ENCODE measurements at places on chromosomes 11 and 22.

GRCh38 chr22:47032091-47032943 lies 269.9 kb downstream of the TBC1D22A start:
- DNase-seq, result no peak

DNA sequence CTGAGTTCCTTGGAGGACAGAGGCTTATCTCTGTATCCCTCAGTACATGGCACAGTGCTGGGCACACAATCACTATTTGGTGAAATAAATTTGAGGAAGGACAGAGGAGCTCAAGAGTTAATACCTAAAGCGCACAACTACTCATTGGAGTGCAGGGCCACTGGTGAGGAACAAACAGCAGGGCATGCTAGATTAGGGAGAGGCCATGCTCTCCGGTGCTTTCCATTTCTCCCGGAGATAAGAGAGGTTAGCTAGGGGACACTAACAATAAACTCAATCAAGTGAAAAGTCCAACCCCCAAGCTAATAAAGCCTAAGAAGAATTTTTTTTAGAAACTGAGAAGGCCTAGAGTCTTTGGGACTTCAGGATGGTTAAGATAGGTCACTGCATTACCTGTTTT lies 29.1 kb downstream of the NFRKB start:
- DNase-seq, result no peak

GRCh38 chr11:40129266-40129665 lies 1330.2 kb downstream of the LRRC4C start:
- DNase-seq, result no peak

DNA sequence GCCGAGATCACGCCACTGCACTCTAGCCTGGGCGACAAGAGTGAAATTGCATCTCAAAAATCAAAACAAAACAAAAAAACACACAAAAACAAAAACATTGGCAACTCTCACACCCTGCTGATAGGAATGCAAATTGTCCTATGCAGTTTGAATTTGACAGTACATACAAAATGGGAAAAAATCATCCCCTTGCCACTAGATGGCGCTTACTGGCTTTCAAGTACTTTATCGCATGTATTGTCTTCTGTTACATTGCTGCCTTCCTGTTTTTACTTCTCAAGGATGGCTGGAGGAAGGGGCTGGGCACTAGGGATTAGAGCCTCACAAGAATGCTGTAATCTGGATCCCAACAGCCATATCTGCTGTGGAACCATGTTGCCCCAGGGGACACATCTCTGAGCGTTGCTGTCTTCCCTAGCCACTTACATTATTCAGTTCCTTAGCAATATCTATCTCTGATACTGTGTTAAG lies 59.4 kb upstream of the A4GALT start:
- peak; percentile 59 for DNase-seq

- DNase-seq, result no peak
Measured at GRCh38 chr11:8063324-8063723, 17.7 kb upstream of the TUB start.

DNA sequence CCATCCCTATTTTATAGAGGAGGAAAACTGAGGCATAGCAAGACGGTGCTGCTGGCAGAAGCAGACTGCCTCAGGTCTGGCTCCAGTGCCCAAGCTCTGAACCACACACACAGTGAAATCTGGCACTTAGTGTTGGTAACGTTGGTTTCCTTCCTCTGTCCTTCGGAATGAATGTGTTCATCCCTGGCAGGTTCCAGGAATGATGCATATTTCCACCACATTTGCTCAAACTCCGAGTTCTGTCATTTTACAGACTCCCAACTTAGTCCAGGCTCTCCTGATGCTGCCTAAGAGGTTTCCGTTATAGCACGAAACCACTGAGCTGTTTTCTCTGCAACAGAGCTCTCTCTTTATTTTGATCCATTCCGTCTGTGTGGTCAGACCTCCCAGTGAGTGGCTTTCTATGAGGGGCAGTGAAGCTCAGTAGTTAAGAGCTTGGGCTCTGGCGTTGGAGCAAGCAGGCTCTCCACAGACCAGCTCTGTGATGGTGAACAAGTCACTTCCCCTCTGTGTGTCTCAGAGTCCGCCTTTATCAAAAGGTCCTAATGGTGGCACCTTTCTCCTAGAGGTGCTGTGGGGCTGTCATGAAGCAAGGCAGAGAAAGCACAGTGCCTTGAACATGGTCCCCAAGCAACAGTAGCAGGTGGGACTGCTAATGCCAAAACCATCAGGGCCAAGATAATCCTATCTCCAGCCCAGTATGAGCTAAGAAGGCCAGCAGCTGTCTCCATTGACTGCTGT lies 200.3 kb downstream of the MYO18B start:
- DNase-seq, result no peak

- no peak for DNase-seq
Measured at GRCh38 chr11:121497176-121497998, 44.6 kb upstream of the SORL1-AS1 start.

DNA sequence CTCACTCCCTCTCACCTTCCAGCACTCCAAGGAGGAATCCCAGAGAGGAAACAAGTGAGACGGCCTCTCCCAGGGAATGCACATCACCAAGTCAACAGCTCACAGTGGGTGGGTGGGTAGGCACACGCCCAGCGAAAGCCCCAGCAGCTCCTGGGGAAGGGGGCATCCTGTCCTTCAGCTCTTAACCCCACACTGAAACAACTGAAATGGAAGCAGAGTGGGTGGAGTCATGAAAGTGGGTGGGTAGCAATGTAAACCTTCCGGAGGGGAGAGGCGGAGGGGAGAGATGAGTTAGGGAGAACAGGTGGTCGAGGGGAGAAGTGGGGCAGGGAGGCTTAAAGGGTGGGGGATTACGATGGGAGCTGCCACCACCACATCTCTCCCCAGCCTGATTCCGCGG lies 5.4 kb downstream of the MCHR1 start:
- no peak for DNase-seq

GRCh38 chr11:131674051-131674755 lies 303.8 kb downstream of the NTM start:
- DNase-seq, result no peak

DNA sequence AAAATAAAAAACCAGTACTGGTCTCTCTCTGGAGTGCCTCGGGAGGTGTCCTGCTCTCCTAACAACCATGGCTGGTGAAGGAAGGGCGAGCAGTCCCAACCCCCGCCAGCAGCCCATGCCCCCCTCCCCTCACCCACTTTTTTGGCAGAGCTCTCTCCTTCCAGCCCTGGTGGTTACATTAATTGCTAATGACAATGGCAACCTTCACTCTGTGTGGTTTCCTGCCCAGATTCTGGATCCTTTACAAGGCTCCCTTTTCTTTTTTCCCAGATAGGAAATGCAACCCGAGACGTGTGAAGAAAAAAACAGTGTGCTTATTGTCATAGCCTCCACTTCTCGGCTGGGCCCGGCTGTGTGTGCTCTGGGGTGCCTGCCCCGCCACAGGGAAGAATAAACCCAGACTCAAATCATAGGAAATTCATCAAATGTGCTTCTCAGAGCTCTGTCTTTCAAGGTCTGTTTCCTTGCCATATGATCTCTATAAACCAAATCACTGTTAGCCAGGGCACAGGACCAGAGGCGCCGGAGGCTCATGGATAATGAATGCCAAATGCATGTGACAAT lies 513.0 kb downstream of the SOX6 start:
- DNase-seq, result no peak

DNA sequence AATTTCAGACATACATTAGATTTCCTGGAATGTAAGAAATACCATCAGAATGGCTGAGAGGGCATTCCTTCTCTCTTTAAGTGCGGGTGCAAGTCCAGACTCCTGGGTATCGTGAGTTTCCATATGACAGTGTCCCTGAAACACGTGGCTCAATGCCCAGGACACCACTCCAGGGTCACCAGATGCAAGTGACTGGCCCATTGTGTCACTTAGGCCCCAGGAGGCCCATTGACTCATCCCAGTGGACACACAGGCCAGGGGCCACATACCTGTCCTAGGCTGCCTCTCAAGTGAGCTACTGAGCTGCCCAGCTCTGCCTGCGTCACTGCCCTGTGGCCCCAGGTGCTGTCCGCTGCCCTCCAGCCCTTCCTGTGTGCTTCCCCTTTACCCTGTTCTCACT lies 18.5 kb downstream of the FBLN1 start:
- DNase-seq, result no peak

- DNase-seq, result no peak
Measured at GRCh38 chr11:14953904-14954303, 18.2 kb downstream of the CALCA start.

DNA sequence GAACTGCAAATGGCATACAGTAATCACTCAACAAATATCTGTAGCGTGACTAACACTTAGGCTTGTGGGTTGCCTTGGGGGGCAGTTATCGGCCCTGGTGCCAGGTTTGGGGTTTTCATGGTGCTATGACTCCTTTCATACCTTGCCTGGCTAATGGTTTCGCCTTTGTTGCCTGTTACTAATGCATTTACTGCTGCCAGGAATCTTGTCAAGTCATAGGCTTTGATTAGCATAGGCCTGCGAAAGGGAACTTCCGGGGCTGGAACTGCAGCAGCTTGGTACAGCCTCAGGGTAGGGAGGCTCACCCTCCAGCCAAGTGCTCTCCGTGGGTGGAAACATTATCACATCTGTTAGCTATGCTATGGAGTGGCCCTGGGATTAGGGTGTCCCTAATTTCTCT lies 13.2 kb downstream of the SLC25A18 start:
- DNase-seq, result no peak

- DNase-seq, result no peak
Measured at GRCh38 chr11:124895471-124895971, 2.1 kb downstream of the ROBO4 start.

- DNase-seq, result no peak
Measured at GRCh38 chr11:126146454-126147192, 64.8 kb downstream of the RPUSD4 start.

DNA sequence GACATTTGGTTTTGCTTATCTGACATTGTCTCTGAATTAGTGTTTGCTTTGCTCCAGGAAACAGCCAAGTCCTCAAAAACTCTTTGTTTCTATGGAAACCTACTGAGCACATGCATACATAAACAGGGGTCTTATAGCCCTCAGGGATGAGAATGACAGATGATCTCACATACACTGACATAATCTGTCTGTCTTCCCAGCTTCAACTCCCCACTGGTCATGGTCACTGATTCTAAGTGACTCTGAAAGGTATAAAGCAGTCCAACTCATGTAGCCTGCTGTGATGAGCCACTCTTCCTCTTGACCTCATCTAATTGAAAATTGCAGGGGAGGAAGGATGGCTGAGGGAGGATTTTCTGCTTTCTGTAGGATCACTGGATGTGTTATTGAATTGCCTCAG lies 12.6 kb downstream of the ZNF143 start:
- DNase-seq, result no peak

DNA sequence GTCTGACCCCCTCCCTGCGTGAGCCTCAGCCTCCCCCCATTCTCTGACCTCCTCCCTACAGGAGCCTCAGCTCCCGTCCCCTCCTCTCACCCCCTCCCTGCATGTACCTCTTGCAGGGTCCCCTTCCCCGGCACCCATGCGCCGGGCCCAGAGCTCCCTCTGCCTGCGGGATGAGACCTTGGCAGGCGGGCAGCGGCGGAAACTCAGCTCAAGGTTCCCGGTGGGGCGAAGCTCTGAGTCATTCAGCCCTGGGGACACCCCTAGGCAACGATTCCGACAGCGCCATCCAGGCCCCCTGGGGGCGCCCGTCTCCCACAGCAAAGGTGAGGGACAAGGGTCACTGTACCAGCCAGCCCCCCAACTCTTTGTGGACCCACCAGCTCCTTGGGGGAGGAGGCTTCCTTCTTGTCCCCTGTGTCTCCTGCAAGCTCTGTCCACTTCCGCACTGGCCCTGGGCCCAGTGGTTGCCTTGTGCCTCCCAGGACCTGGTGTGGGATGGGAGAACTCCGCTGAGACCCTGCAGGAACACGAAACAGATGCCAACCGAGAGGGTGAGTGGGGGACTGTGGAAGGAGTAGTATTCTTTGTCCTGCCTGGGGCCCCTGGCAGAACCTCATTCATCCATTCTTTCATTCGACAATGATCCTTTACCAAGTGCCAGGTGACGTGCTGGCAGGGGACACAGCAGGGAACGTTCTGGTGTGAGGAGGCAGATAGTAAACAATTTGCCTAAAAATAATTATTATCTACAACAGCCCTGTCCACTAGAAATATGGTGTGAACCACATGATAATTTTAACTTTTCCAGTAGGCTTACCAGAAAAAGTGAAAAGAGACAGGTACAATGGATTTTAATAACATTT lies 3.7 kb upstream of the RPS6KA4 start:
- DNase-seq, result no peak

DNA sequence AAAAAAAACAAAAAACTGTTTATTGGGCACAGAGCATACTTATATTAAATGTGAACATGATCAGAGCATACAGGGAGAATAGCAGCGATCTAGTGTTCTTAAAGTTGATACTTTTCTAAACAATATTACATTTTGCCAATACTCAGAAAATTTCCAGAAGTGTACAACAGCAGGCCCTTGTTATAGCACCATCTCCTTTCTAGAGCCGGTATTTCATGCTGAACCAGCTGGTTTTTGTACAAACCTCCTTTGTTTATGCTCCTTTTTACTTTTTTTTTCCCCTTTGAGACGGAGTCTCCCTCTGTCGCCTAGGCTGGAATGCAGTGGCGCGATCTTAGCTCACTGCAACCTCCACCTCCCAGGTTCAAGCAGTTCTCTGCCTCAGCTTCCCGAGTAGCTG lies 90.7 kb downstream of the PPP6R3 start:
- DNase-seq, result no peak

DNA sequence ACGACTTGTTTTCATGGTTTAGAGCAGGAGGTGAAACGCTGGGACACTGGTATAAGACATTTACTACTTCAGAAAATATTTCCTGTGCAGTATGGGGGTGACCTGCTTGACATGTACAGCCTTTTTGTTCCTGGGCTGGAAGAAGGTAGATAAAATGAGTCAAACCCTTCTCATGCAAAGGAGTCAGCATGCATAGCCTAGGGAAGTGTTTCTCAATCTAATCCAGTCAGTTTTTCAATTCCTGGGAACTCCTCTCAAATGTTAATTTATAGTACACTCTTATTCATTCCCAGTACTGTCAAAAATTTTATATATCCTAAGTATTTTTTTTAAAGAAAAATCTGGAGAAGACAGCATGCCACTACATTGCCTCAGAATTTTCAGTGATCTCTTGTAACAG lies 154.7 kb upstream of the GUCY1A2 start:
- no peak for DNase-seq

DNA sequence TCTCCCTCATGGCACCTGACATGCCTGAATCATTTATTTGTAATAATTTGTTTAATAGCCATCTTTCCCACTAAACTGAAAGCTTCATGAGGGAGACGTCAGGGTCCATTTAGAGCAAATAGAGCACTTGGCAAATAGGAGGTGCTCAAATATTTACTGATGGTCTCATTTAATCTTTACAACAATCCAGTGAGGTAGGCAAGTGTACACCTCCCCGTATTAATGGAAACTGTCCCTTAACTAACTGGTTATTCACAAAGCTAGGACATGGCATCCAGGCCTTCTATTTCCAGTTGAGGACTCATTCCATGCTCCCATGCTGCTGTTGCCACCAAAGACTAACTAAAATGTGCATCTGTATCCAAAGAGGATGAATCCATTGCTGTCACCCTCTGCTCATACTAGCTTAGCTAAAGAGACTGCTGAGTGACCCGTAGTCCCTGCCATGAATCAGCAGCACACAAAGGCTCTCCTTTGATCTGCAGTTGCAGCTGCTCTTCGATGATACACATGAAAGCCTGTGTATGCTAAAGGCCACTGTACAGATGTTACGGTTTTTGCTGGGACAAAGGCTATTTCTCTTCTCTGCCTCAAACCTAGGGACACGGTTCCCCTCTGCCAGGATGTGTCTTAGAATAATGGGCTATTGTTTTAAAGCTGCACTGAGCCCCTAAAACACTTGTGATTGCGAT lies 82.6 kb downstream of the RAB30 start:
- no peak for DNase-seq

Data from NCI-H1436 treated with DMSO at 0.1 percent for 48 hours (cell line).